Ovary (tissue), 10 donors: ENCODE measurements at places on chromosomes 3 and 15. TPM values are rescaled to one million over a fixed set of nuclear protein-coding genes. Genes with fewer than 3 reads are reported as not detected.

Gene CX3CR1
- total RNA-seq, result 3.4 TPM

Gene GOLGA6D
- 0.07 TPM for total RNA-seq

Gene TCAIM
- 20.8 TPM for total RNA-seq

Gene LSAMP
- 4.3 TPM for total RNA-seq

Gene TMEM266
- total RNA-seq, result not detected

Gene FILIP1L
- total RNA-seq, result 23.7 TPM

Gene HHATL
- total RNA-seq, result not detected

Gene TIMP4
- total RNA-seq, result 11.8 TPM

Gene ZWILCH
- 6.2 TPM for total RNA-seq

Gene MUC13
- total RNA-seq, result not detected

Gene ROPN1
- not detected for total RNA-seq

Gene RFTN1
- total RNA-seq, result 25.2 TPM

Gene RAB43
- total RNA-seq, result 30.4 TPM

Gene GPR176
- 1.8 TPM for total RNA-seq

Gene CCPG1
- total RNA-seq, result 41.9 TPM

Gene GOLGA6B
- not detected for total RNA-seq

Gene FBLN2
- total RNA-seq, result 4.4 TPM

Gene ENTPD3
- total RNA-seq, result 1.3 TPM

Gene ELL3
- 2.3 TPM for total RNA-seq

Gene CFAP44
- total RNA-seq, result 27.0 TPM

Gene GLDN
- total RNA-seq, result 2.5 TPM

Gene SLC12A8
- total RNA-seq, result 2.2 TPM

Gene TERC
- 2.4 TPM for total RNA-seq
